ENCODE measurements at places on chromosomes 12 and 14.
A peak's percentile ranks its signal among the peaks of the same experiment; 100 is the strongest.

DNA sequence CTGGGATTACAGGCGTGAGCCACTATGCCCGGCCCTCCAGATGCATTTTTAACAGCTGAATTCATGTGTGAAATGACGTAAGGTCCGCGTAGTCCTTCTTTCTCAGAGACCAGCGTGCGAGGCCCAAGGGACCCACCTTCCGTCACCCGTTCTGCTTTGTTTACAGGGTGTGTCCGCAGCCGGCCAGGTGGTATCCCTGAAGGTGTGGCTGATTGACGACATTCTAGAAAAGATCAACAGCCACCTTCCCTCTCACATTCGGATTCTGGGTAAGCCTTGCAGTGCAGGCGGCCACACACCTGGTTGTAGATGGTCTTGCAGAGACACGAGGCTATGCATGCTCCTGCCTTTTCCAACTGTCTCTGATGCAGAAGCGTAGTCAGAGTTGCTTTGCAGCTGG lies 9.9 kb downstream of the PUS1 start:
- DNase-seq = no peak

DNA sequence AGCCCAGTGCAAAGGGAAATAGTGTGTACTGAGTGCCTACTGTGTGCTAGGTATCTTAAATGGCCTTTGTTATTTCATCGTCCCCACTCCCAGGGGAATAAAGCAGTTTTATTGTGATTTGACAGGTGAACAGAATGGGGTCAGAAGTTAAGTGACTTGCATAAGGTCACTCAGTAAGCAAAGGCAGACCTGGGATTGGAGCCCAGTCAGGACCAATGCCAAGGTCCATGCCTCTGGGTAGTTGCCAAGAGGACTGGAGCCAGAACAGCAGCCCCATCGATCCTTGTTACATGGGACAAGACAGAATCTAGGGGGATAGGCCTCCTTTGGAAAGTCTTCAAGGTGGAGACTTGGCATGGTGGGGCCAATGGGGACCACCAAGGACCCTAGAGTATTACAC lies 227.4 kb upstream of the PWP1 start:
- DNase-seq = no peak

- DNase-seq = no peak
Measured at GRCh38 chr12:56761812-56762211, 1.3 kb upstream of the HSD17B6 start.

GRCh38 chr12:81245907-81246570 lies 168.2 kb downstream of the ACSS3 start:
- DNase-seq = no peak

- no peak for DNase-seq
Measured at GRCh38 chr12:114858388-114859146, 174.6 kb upstream of the TBX3 start.

DNA sequence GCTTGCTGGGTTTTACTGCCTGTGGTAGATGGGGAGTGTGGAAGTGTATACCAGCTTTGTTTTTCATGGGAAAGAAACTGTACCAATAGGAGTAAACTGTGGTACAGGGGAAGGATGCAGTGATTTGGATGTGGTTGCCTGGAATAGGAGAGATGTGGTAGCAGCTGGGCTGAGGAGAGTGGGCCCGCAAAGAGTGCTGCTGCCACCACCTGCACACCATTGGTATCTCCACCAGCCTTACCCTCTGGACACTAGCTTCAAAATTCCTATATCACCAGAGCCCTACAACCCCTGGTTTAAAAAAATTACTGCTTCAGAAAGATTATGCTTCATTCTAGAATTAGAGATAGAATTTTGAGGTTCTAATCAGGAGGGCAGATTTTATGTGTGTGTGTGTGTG lies 53.6 kb downstream of the AKAP6 start:
- no peak for DNase-seq

DNA sequence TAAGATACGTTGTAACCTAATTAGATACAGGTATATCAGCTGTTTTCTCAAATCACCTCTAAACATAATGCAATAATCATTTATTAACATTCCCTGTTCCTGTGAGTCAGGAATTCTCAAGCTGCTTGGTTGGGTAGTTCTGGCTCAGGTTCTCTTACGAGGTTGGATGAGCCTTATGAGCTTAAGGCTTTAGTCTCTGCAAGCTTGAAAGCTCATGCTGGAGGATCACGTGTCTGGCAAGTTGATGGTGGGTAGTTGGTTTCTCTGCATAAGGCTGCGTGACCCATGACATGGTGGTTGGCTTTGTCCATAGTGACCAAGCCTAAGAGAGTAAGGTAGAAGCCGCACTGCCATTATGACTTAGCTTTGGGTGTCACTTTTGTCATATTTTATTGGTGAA lies 62.0 kb downstream of the PLEKHA5 start:
- no peak for DNase-seq

- DNase-seq = no peak
Measured at GRCh38 chr12:24378548-24379407, 429.3 kb upstream of the SOX5 start.

- DNase-seq = no peak
Measured at GRCh38 chr12:13713556-13714410, 267.6 kb downstream of the GRIN2B start.

DNA sequence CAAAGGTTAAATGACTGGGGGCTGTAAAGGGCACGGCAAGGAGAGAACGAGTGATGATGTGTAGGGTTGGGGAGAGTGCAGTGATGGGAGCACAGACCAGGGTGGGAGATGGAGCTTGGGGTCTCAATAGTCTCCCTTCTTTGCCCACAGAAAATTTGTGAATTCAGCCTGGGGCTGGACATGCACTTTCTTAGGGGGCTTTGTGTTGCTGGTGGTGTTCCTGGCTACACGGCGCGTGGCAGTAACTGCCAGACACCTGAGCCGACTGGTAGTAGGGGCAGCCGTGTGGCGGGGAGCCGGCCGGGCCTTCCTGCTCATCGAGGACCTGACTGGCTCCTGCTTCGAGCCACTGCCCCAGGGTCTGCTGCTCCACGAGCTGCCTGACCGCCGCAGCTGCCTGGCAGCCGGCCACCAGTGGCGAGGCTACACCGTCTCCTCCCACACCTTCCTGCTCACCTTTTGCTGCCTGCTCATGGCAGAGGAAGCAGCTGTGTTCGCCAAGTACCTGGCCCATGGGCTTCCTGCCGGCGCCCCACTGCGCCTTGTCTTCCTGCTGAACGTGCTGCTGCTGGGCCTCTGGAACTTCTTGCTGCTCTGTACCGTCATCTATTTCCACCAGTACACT lies 1.7 kb downstream of the FITM1 start:
- no peak for DNase-seq

- no peak for DNase-seq
Measured at GRCh38 chr12:8455727-8456360, at the start of gene CLEC6A. Gene CLEC6A, plus strand, starts transcription at chr12:8455962. Its CDS starts 150 bp downstream, at chr12:8456112.

- no peak for DNase-seq
Measured at GRCh38 chr12:43111608-43112007, 440.4 kb downstream of the ADAMTS20 start.

DNA sequence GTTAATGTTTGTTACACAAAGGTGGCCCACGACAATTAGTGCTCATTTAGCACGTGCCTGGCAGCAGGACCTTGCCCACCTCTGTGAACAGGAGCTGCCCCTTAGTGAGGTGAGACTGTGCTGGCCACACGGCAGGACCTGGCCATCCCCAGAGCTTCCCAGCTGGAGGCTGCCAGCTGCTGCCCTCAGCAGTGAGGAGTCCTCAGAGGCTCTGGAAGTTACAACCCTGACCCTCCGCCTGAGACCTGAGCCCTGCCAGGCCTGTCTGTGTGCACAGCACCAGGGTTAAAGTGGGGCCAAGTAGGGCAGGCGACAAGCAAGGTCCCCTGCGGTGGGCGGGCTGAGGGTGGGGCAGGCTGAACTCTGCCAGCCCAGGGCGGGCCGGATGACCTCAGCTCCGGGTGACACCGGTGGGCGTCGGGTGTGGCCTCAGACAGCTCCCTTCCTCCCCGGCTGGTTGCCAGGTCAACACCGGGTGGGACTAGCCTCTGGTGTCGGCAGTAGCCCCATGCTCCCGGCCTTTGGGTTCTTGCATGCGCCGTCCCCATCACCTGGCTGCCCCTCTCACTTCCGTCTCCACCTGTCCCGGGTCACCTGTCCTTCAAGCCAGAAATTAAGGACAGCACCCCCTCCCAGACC lies 9.2 kb upstream of the LBHD2 start:
- DNase-seq = peak; percentile 86

Data from cardiac septum (tissue), 1 donor.